ENCODE measurements at places on chromosomes 1 and 21.

GRCh38 chr1:203703586-203703985 is 61.4 kb upstream of the LAX1 start:
- DNase-seq: no peak

- no peak for DNase-seq
These were observed 29.1 kb upstream of the KLF17 start for GRCh38 chr1:44089371-44090048.

- peak; percentile 50 for DNase-seq
These were observed 3.8 kb upstream of the RGSL1 start for GRCh38 chr1:182446033-182446669.

- DNase-seq: no peak
These were observed 14.2 kb downstream of the VPS13D start for GRCh38 chr1:12244078-12244477.

DNA sequence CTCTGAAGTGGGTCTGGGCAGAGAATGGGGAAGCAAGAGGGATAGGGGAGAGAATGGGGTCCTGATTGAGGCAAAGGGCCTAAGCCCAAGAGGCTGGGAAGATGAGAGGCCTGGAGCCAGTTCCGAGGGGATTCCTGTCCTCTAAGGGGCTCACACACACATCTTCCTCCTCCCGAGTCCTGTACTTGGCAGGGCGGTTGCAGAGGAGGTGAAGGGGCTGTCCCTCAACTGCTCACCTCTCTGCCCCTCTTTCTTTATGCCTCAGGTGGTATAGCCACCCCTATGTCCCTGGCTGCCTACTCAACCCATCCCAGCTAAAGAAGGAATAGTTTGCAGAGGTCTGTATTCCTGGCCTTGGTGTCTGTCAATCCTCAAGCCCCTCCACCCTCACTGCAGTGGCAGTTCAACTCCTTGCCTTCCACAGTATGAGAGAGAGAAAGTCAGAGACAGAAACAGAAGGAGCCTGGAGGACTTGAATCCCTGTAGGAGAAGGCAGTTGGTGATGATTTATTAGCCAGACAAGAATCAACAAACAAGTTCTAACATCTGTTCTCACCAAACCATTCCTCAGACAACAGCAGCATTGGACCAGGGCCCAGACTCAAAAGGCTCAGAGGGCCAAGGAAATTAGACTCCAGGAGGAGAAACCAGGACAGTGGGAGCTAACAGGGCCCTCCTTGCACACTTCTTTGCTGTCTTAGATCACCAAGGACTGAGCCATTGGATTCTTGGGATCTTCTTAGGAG is 10.7 kb downstream of the SH2D2A start:
- no peak for DNase-seq

- DNase-seq: no peak
These were observed 86.2 kb downstream of the PTPRC start for GRCh38 chr1:198725090-198725489.
